ENCODE measurements at places on chromosomes 16 and 17.

GRCh38 chr17:63645775-63646487, 23.7 kb downstream of the MAP3K3 start:
- DNase-seq, result no peak

DNA sequence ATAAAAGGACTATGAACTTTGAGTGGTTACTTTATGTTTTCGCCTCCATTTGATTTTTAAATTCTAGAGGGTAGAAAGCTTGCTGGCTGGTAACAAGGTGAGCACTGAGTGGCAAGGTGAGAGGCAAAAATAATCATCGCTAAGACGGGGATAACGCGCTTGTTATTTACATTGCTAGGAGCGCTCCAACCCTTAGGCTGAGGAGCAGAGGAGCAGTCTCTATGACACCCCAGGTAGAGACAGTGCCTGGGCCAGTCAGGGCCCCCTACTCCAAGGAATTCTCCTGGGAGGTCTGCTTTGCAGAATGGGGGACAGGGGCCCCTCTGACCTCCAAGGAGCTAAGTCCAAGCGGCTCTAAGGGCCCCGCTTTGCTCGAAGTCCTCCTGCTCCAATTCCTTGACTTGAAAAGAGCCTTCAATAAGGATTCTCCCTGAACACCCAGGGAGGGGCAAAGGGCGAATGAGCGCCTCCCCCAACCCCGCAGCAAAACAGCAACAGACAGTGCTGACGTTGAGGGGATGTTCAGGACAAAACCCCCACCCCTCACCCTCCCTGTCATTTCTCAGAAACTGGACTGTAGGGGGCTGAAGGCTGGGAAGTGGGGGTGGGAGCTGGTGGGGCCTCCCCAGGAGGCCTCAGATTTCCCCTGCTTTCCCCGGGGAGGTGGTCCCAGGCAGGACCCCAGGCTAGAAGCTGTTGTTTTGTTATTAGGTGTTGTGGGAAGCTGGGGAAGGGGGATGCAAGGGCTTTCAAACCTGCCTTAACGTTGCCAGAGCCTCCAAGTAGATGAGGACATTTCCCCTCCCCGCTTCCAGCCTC, 10.2 kb upstream of the FOXF1 start:
- DNase-seq, result no peak

- DNase-seq, result peak; percentile 82
Observed at GRCh38 chr17:64020056-64020766, at the start of gene ICAM2. ICAM2 (minus strand) TSS chr17:64020633; CDS start chr17:64006691, 13,942 bp downstream.

DNA sequence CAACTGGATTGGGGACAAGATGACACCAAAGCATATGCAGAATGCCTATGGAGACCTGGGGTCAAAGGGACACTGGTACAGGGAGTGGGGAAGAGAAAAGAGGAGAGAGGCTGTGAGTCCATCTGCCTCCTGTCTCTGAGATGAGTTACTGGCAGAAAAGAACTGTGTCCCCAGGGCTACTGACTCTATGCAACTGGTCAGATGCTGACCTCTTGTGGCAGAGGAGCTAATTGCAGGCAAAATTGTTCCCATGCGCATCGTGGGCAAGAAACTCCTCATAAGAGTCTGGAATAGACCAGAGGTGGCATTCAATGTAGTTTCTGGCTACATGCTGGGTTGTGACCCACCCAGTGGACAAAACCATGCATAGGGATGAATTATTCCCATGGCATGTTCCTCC, 26.1 kb upstream of the MLKL start:
- DNase-seq, result peak; percentile 28

GRCh38 chr16:89071686-89072547, 21.7 kb upstream of the ACSF3 start:
- DNase-seq, result no peak

- peak; percentile 12 for DNase-seq
Observed at GRCh38 chr17:45388604-45389325, 43.9 kb downstream of the ARHGAP27 start.

DNA sequence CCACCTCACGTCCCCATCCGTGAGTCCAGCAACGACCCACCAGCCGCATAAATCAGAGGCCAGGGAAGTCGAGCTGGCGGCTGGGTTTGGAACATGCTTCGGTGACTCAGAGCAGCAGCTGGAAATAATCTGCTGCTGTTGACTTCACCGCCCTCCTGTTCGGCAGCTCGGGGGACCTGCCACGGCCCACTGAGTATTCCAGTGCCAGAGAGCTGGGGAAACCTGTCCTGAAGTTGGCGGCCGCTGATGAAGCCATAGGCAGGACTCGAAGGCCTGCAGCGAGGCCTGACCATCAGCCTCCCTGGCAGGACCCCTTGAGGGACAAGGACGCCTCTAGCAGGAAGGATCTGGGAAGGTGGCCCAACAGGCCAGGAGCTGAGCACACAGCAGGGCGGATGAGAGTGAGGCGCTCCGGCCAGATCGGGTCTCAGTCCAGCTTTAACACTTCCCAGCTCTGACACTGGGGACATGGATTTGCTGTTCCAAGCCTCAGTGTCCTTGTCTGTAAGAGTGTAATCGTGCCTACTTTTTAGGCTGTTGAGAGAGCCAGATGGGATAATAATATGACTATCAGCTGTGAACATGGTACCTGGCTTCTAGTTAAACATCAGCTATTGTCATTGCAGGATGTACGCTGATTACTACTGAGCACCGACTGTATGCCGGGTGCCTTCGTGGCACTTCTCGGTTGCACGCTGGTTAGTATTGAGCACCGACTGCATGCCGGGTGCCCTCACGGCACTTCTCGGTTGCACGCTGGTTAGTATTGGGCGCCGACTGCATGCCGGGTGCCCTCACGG, 50.4 kb upstream of the CIBAR2 start:
- DNase-seq, result no peak

DNA sequence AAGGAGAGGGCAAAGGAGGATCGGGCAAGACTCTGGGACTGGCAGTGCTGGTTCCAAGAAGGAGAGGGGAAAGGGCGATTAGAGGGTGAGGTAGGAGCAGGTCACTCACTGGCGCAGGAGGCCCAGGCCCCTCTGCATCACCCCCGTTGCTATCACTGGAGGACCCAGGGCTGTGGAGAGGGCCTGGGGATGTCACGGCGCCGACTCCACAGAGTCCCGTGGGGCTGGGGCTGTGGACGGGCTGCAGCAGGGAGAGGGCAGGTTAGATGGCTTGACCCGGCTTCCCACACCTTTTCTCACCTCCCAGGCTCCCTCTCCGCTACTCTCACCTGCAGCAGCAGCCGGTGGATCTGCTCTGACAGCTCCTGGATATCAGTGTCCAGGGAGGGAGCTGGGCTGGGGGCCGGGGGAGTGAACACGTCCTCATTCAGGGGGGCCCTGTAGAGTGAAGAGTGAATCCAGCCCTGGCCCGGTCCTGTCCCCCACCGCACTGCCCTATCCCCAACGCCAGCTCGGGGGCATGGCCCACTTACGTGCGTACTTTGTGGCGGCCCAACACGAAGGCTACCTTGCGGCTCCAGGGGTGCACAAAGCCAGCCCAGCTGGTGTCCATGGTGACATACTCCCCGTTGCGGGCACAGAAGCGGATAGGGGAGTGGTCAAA, 4.9 kb downstream of the PER1 start:
- no peak for DNase-seq

- peak; percentile 54 for DNase-seq
Observed at GRCh38 chr17:18258356-18259038, at the start of gene FLII. FLII (minus strand) TSS chr17:18258738; CDS start chr17:18258690, 48 bp downstream.

GRCh38 chr17:79515646-79516571, 94.9 kb downstream of the RBFOX3 start:
- no peak for DNase-seq

- DNase-seq, result no peak
Observed at GRCh38 chr17:888998-889441, 90.6 kb downstream of the NXN start.

GRCh38 chr16:48503779-48504178, 106.2 kb downstream of the N4BP1 start:
- DNase-seq, result no peak

GRCh38 chr17:16922386-16923096, 49.4 kb downstream of the TNFRSF13B start:
- DNase-seq, result no peak

DNA sequence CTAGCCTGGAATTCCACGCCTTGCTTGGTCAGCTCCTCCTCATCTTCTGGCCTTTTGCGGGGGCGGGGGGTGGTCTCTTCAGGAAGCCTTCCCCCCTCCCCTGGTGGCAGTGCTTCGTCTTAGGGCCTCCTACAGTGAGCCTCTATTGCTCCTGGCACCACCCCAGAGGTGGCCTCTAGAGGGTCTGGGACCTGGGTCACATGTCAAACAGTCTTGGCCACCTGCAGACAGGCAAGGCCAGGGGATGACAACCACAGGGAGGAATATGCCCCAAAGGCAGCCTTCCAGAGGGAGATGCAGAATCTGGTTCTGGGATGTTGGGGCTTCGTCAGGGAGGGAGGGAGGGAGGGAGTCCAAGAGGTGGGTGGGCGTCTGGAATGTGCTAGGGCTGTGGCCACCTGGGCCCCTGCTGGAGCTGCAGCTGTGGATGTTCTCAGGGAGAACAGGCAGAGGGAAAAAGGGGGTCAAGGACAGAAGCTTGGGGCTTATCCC, 50.6 kb downstream of the SMPD3 start:
- DNase-seq, result no peak

- DNase-seq, result no peak
Observed at GRCh38 chr17:31491376-31492131, 100.1 kb downstream of the RAB11FIP4 start.

All from activated naive CD8-positive, alpha-beta T cell treated with anti-CD3 and anti-CD28 coated beads for 36 hours (primary cell).